ENCODE measurements at places on chromosomes 13 and 19.

DNA sequence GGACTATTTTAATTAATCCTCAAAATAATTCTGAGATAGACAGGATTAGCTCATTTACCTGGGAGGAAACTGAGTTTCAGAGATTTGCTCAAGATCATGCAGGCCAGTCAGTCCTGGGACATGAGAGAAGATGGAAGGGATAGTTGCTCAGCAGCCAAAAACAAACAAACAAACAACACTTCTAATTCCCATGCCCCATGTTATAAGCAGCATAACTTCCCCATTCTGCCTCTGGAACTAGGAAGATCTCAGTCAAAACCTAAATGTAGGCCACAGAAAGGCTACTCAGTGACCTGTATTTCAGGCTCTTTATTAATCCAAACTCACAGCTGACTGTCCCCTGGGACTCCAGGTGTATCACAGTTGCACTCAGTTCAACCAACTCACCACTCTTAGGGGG lies 489.2 kb upstream of the NBEA start:
- DNase-seq: no peak

- DNase-seq: no peak
These were observed 802.3 kb upstream of the PRR20A start for GRCh38 chr13:56338421-56338820.

- peak; percentile 80 for DNase-seq
These were observed 3.6 kb upstream of the CEACAM3 start for GRCh38 chr19:41792513-41793413.

DNA sequence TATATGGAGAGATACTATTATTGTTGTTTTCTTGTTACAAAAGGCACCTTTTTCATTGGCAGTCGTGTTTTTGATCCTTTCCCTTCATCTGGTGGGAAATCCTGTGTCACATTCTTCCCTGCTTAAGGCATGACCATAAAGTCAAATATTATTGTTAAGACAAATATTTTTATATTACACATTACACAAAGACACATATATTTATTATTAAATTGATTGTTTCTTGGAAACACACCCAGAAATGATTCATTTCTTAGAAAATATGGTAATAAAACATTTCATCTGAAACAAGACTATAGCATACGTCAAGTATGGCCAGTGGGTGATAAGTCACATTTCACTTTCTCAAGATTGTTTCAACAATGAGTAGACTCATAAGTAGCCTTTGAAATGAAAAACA lies 77.3 kb downstream of the KCTD12 start:
- no peak for DNase-seq

GRCh38 chr13:67292886-67293285 lies 62.8 kb upstream of the PCDH9 start:
- no peak for DNase-seq

GRCh38 chr13:42364613-42365000 lies 92.7 kb downstream of the AKAP11 start:
- DNase-seq: no peak

GRCh38 chr19:19214892-19215291 lies 3.1 kb downstream of the NCAN start:
- peak; percentile 71 for DNase-seq

DNA sequence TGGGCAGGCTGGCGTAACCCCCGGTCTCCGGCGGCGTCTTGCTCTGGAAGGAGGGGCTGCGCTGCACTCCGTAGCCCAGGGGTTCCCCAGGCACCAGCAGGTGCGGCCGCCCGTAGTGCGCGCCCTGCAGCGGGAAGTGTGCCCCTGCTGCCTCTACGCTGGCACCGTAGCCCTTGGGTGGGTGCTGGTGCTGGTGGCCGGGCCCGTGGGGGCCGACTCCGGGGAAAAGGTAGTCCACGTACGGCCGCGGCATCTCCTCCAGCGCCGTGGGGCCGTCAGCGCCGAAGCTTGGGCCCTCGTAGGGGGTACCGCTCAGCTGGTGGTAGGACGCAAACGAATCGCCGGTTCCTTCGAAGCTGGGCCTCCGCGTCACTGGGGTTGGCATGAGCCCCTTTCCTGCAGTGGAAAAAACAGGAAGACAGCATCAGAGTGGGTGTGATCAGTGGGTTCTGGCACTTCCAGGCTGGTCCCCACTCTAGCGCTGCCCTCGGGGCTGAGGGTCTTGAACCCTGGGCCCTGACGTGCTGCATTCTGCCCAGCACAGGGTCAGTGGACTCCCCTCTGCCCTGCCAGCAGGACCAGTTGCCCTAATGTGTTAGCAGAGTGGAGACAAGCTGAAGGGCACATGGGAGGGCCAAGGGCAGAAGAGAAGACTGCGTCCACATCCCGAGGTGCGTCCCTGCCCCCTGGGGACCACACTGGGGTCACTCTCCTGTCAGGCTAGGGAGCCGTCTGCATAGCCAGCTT lies 72.3 kb downstream of the LATS2 start:
- no peak for DNase-seq

Measured in activated effector memory CD4-positive, alpha-beta T cell treated with anti-CD3 and anti-CD28 coated beads, Interleukin-2, amount 50 U/mL, for 16 hours (primary cell).